ENCODE measurements at places on chromosomes 5 and 9.

- no peak for DNase-seq
Observed at GRCh38 chr9:20319641-20320337, 302.5 kb downstream of the MLLT3 start.

DNA sequence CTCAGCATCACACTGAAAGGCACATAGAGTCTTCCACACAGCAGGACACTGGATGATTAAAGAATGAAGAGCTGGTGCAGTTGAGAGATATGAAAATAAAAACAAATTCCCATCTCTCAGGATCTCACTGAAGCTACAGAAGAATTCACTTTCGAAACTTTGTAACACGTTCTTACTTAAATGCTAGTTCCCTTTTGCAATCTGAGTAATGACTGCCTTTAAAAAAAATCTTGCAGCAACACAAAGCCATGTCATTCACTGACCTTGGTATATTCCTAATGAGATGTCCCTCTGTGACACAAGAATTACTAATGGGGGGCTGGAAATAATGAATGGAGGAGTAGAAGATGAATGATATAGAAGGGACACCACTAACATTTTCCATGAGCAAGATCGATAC, 201.8 kb downstream of the GLIS3 start:
- no peak for DNase-seq

- no peak for DNase-seq
Observed at GRCh38 chr5:93302711-93303110, 278.3 kb downstream of the NR2F1-AS1 start.

- no peak for DNase-seq
Observed at GRCh38 chr9:87336407-87336806, 161.3 kb upstream of the DAPK1 start.

GRCh38 chr9:115106001-115106400, 12.0 kb downstream of the TNC start:
- no peak for DNase-seq
